Stimulated activated naive CD4-positive, alpha-beta T cell (primary cell): ENCODE measurements at places on chromosomes 13 and 19.

DNA sequence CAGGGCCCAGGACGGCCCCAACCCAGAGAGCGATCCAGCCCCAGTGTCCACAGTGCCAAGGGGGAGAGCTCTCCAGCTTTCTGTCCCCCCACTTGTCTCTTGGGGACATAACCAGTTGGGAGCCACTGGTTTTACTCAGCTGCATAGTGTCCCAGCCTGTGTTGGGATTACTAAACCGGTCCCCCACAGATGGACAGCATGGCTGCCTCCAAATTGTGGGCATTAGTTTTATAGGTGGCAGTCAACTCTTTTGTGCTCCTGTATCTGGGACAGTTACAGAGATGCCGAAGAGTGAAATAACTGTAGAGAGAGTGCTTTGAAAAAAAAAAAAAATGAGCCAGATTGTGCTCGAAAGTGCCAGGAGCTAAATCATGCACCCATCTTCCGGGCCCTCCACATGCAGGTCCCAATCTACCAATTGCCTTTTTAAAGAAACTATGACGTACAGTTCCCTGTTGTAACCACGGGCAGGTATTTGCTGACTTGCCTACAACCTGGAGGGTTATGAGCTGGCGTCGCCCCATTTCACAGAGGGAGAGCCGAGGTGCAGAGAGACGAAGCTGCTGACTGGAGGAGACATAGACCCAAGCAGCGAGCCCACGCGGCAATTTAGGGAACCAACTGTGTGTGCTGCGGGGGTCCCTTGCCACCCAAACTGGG lies 2.4 kb upstream of the NFIC start:
- DNase-seq = no peak

GRCh38 chr13:69959046-69959445 lies 148.6 kb upstream of the ATXN8OS start:
- no peak for DNase-seq

DNA sequence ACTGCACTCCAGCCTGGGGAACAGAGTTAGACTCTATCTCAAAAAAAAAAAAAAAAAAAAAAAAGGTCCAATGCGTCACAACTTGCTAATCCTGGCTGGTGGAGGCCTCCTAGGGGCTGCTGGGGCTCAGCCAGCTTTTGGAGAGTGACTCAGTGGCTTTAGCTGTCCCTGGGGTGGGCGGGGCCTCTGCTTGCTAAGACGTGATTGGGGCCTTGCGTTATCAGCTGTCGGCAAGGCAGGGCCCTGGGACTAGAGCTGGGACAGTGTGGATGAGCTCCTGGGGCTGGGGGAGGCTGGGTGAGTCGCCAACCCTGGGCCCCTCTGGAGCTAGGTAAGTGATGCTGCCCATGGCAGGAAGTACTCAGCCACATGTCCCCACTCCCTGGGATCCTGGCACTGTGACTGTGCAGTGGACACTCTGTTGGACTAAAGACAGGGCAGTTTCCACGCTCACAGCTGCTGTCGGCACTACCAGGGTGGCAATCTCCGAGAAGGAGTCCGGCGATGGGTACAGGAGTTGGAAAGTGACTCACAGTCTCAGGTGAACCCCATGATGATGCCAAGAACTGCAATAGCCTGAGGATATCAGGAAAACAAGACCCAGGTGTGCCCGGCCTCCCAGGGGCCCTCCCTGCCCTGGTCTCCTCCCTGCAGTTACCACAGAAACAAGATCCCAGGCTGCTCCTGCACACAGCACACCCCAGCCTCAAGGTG lies 32.2 kb downstream of the F2RL3 start:
- DNase-seq = no peak

GRCh38 chr13:62119739-62120700 lies 704.4 kb upstream of the PCDH20 start:
- DNase-seq = no peak
